ENCODE measurements at places on chromosomes 4 and X. TPM values are rescaled to one million over a fixed set of nuclear protein-coding genes. Genes with fewer than 3 reads are reported as not detected.

ATOH1 gene
- not detected for total RNA-seq

RHOXF2 gene
- not detected for total RNA-seq

AMMECR1 gene
- total RNA-seq = 5.1 TPM

TSPAN5 gene
- total RNA-seq = 1.9 TPM

CT45A1 gene
- not detected for total RNA-seq

BGN gene
- not detected for total RNA-seq

MORF4L2 gene
- total RNA-seq = 204 TPM

ADAD1 gene
- total RNA-seq = not detected

ASMT gene
- 0.49 TPM for total RNA-seq

- no peak for DNase-seq
Measured at GRCh38 chr4:16290681-16291420, 64.6 kb upstream of the TAPT1 start.

DNA sequence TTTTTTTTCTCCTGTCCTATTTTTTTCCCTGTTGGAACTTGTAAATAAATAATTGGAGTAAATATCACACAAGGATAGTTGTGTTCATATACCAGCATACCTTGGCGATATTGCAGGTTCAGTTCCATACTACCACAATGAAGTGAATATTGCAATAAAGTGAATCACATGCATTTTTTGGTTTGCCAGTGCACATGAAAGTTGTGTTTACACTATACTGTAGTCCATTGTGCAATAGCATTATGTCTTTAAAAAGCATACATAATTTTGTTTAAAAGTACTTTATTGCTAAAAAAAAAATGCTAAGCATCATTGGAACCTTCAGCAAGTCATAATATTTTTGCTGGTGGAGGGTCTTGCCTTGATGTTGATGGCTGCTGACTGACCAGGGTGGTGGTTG, 88.6 kb downstream of the GSTCD start:
- no peak for DNase-seq

GRCh38 chrX:131394384-131394783, 105.3 kb upstream of the IGSF1 start:
- DNase-seq = no peak

GRCh38 chr4:121950680-121951520, 960 bp downstream of the TRPC3 start:
- DNase-seq = peak; percentile 34

GRCh38 chr4:152635851-152636250, 43.9 kb downstream of the TMEM154 start:
- DNase-seq = no peak

GRCh38 chr4:152052451-152053057, 291.7 kb upstream of the GATB start:
- DNase-seq = no peak

GRCh38 chrX:47571215-47571614, 10.2 kb downstream of the ARAF start:
- no peak for DNase-seq

- no peak for DNase-seq
Measured at GRCh38 chrX:17859609-17860178, 1.4 kb downstream of the RAI2 start.

- no peak for DNase-seq
Measured at GRCh38 chr4:10673817-10674369, 10.7 kb downstream of the CLNK start.

GRCh38 chr4:170414961-170415360, 325.2 kb upstream of the AADAT start:
- DNase-seq = no peak

DNA sequence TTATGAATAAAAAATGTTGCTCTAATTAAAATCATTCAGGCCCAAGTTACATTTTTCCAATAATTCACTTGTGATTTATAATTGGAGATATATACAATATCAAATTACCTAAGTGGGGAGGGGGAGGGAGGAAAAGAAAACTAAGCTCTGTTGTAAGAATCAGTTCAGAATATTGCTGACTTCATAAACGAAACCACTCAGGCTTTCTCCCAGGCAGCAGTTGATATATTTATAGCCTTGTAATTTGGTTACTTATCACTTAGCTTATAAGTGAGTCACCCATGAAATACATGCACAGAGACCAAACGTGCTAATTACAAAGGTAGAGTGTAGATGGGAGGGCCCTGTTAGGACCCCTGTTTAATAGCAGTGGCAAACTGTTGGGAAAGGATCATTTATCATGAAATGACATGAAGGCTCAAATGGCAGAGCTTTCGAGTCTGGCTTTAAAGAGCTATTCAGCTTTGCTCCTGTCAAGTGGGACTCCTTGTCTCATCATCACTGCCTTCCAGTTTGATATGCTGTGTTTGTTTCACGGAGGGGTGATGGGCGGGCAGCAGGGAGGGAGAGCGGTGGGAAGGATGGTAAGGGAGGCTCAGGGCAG, 105.6 kb upstream of the PGRMC2 start:
- DNase-seq = no peak

GRCh38 chr4:55819634-55820033, at the start of gene EXOC1L:
Gene EXOC1L (plus strand): TSS chr4:55819790. CDS start chr4:55820027, 237 bp downstream.
- no peak for DNase-seq

- no peak for DNase-seq
Measured at GRCh38 chrX:149456476-149457245, 48.4 kb downstream of the IDS start.

DNA sequence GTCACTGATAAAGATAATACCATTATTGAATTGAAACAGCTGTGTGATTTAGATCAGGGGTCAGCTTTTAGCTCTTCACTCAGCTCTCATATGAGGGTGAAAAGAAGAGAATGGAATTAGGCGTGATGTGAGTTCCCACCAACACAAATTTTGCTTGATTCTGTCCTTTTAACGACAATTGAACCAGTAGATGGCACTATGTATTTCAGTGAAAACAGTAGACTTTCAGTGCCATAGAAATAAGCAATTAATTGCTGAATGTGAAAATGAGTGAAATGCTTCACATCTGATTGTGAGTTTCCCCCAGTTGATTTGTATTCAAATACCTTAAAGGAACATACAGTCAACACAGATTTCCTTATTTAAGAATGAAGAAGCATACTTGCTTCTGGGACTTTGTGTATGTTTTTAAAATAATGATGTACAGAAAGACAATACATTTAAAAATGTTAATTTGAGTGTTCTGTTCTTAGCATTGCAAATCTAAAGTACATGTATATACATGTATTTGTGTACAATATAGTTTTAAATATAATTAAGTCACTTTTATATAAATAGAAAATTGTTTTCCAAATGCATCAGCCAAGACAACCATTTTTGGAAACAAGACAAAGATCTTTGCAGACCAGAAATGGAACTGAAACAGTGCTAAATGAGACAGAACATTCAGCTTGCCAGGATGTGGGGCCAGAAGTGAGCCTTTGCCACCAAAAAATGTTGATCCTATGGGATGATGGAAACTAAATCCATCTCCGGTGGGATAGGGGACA, 178.8 kb downstream of the SNCA start:
- no peak for DNase-seq

DNA sequence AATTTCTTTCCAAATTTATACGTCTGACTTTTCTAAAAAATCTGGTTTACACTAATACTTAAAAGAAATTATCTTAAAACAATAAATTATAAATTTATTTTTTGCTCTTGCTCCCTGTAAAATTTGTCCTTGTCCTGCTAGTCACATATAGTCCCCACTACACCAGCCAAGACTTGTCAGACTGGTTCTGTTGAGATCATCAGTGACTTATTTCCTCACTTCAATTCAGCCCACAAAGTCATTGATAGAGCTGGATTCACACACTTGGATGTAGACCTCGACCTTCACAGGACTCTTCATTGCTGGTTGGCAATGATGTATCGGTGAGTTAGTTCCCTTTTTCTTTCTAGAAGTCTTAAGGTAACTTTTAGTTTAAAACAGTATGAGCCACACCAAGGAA, at the start of gene TMPRSS11E:
Gene TMPRSS11E (plus strand): TSS at position 263 of the 400 bp plus-strand sequence. CDS start 50 bp downstream, at position 313.
- no peak for DNase-seq

GRCh38 chr4:119833611-119834010, 205.0 kb upstream of the PDE5A start:
- no peak for DNase-seq

DNA sequence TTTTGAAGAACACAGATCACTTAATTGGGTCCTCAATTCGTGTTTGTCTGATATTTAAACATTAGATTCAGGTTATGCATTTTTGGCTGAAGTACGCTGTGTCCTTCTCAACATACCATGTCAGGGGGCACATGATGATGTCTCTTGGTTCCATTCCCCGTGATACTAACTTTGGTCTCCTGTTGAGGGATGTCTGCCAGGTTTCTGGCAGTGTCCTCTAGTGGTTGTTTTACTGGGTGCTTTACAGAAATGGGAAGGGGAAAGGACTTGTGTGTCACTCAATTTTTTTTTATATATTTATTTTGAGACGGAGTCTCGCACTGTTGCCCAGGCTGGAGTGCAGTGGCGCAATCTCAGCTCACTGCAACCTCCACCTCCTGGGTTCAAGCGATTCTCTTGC, 58.2 kb downstream of the WWC2 start:
- DNase-seq = no peak

DNA sequence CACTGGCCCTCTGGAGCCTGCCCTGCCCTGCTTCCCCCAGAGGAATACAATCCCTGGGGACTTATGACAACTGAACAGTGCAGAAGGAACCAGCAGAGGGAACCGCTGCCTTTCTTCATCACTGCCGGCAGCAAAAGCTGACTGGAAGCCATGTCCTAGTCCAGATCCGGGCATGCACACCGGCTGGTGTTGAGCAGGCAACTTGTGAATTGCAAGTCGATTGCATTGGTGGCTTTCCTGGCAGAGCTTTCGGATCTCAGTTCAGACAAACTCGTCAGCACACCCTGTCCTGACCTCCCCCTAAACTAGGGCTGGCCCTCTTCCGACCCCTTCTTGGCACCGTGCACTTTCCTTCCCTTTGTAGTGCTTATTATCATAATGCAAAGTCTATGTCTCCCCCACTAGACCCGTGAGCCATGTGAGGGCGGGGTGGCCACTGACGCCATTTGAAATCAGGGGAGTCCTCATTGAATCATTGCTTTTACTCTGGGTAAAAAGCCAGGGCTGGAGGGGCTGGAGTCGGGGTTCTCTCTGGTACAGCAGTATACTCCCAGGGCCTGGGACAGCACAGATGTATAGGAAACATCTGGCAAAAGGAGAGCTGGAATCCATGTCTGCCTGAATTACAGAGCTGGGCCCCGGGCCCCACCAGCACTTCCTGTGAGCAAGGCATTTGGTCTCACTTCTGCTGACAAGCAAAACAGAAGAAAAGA, 1.8 kb downstream of the ARHGAP4 start:
- no peak for DNase-seq

- DNase-seq = no peak
Measured at GRCh38 chr4:34633241-34633640, 1611.1 kb downstream of the ARAP2 start.

- no peak for DNase-seq
Measured at GRCh38 chrX:118751950-118752783, 24.8 kb downstream of the IL13RA1 start.

DNA sequence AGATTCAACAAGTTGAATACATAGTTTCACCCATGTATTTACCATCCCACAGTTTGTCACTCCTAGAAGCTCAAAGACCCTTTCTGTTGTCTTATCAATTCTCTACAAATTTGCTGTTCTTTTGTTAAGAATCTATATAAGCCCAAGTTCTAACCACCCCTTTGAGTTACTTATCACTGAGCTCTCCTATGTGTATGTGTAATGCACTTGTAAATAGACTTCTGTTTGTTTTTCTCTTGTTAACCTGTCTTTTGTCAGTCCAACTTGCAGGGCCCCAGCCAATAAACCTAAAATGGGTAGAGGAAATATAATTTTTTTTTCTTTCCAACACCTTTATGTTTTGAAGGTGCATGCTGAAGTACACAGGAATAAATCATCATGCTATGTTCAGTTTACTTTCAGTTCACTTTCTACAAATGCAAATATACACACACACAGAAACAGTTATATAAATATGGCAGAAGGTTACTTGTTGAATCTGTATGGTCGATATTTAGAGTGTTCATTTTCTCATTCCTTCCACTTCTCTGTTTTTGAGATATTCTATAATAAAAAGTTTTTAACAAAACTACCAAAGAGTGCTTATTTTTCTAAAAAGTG, 22.3 kb upstream of the CLOCK start:
- DNase-seq = no peak

DNA sequence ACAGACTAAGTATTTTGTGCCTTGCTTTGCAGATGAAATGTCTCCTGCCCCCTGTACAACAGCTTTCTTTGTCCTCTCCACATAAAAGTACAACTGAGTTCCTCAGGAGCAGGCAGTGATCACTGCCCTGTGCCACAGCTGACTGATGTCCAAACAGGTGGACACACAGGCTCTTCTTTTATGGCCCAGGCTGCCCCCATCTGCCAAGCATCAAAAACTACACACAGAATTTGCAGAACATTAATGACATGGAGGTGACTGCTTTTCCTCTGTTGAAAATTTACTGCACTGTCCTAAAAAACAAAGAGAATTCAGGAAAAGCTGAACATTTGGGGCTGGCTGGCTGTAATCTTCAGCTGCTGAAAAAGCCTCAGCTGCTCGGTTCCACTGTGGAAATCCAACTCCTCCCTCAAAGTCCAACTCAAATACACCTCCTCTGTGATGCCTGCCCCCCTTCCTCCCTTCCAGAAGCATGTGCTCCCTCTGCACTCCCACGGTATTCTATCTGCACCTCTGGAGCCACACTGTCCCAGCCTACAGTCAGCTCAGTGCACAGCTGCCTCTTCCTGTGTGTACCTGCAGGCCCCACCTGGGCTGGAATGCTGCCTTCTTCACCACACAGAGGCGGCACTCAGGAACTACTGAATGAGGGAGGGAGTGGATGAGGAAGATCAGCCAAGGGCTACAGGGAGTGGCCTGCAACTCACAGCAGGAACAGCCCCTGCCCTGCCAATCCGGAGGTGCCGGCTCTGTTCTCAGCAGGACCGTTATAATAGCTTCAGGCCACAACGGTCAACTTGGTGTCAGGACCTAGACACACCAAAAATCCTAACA, 10.3 kb downstream of the AFAP1 start:
- DNase-seq = no peak

DNA sequence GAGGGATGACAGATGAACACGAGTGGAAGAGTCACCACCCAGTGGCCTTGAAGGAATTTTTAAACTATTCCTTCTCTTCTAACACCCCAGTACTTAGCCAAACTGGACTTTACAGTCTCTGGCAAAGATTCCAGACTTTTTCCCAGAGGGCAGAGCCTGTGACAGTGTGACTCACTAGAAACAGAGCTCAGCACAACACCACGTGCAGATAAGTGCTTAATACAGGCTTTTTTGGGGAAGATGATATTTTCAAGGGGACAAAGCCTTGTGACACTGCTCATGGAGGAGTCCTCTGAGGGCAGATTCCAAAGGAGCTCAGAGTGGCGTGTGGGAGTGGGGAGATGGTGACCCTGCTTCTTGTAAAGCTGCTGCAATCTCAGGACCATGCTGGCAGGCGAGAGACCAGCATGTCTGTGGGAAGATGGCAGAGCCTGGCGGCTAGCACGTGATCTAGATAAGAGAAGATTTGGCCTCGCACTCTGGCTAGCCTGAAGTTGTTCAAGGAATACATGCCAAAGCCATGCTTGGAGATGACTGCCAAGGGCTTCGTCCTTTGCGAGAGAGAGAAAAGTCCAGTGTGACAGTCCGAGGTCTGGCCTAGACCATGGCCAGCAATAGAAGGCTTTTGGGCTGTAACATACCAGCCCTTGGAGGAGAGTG, 2.4 kb downstream of the RAB33A start:
- DNase-seq = no peak

GRCh38 chr4:185792384-185793115, 19.4 kb downstream of the SORBS2 start:
- DNase-seq = no peak

GRCh38 chr4:16384576-16384975, 158.3 kb upstream of the TAPT1 start:
- no peak for DNase-seq
